ENCODE measurements at places on chromosomes 1 and 21.

GRCh38 chr21:34074283-34075090 lies 1.1 kb downstream of the MRPS6 start:
- peak; percentile 33 for DNase-seq

GRCh38 chr1:48472638-48473037 lies 634 bp upstream of the SPATA6 start:
- DNase-seq, result no peak

- peak; percentile 47 for DNase-seq
These were observed 47.7 kb downstream of the ZNF644 start for GRCh38 chr1:90973897-90974798.

- DNase-seq, result peak; percentile 57
These were observed 612.0 kb downstream of the MATN1 start for GRCh38 chr1:30111431-30111830.

- DNase-seq, result no peak
These were observed 1.1 kb upstream of the LCK start for GRCh38 chr1:32249831-32250525.

DNA sequence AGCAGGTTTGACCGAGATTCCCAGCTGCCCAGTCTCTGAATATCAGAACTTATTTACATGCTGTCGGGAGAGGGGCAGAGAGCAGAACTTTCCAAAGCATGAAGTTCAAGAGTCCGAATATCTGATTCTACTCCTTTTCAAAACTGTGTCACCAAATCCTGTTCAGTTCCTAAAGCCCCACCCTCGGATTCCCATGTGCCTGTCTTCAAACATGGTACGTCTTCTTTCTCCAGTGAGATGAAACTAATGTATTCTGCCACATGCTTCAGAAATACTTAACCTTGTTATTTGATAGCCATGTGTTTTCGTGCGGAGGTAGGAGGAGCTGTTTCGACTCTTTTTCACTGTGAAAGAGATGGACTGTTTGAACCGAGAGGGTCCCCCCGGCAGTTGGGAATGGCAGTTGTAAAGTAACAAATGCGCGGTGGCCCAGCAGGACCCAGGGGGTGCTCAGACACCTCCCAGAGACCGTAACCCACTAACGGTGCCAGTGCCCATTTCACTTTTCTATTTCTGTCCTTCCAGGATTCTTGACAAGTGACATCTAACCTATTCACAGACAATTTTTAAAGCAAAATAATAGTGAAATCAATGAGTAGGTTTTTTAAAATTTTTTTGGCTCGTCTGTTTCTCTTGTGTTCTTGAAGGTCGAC lies 67.2 kb downstream of the ZBTB18 start:
- DNase-seq, result no peak

GRCh38 chr1:35030338-35030737 lies 1.4 kb downstream of the ZMYM6 start:
- DNase-seq, result no peak

DNA sequence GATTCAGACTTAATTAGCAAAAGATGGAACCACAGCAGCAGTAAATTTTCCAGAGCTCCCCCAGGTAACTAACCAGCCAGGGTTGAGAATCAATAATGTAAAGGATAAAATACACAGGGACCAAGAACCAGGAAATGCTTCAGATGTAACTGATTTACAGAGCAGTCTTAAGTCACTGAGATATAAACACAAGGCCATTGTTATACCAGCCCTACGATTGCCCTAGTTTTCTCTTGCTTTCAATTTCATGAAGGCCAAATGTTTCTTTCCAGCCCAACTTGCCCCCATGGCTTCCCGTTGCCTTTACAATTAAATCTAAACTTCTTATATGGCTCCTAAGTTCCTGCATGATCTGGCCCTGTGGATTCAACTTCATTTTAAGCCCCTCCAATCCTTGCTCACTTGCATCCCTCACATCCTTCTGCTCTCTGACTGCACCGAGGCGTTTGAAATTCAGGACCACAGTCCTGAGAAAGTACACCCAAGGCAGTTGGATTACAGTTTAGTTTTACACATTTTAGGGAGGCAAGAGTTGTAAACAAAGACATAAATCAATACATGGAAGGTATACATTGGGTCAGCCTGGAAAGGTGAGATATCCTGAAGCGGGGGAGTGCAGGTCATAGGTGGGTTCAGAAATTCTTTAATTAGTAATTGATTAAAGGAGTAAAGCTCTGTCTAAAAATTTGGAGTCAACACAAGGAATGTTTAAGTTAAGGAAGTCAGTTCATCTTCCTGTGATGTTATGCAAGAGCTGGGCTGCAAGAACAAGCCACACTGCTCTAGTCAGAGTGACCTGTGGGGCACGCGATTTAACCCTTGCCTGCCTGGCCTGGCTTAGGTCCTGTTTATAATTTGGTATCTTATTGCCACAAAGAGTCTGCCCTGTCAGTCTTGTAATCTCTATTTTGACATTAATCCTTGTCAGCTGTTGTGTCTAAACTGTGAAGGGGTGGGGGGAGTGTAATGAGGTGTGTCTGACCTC lies 69.9 kb upstream of the COG2 start:
- DNase-seq, result peak; percentile 47

Measured in MCF 10A (cell line).